ENCODE measurements at places on chromosomes 16 and 17.

GRCh38 chr17:44039829-44040635 lies 25.3 kb upstream of the TMEM101 start:
- DNase-seq, result no peak

- peak; percentile 37 for DNase-seq
These were observed 45.0 kb upstream of the USP7 start for GRCh38 chr16:9008601-9009260.

- no peak for DNase-seq
These were observed 2.8 kb downstream of the ZNF629 start for GRCh38 chr16:30784215-30784614.

- no peak for DNase-seq
These were observed 13.5 kb upstream of the METRNL start for GRCh38 chr17:83065660-83066542.

DNA sequence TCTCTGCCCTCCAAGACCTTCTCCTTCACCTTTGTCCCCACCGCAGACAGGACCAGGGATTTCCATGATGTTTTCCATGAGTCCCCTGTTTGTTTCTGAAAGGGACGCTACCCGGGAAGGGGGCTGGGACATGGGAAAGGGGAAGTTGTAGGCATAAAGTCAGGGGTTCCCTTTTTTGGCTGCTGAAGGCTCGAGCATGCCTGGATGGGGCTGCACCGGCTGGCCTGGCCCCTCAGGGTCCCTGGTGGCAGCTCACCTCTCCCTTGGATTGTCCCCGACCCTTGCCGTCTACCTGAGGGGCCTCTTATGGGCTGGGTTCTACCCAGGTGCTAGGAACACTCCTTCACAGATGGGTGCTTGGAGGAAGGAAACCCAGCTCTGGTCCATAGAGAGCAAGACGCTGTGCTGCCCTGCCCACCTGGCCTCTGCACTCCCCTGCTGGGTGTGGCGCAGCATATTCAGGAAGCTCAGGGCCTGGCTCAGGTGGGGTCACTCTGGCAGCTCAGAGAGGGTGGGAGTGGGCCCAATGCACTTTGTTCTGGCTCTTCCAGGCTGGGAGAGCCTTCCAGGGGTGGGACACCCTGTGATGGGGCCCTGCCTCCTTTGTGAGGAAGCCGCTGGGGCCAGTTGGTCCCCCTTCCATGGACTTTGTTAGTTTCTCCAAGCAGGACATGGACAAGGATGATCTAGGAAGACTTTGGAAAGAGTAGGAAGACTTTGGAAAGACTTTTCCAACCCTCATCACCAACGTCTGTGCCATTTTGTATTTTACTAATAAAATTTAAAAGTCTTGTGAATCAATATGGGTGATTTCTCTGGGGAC lies 12.2 kb downstream of the CX3CL1 start:
- DNase-seq, result no peak

Data from activated T-helper 1 cell treated with anti-CD3 and anti-CD28 coated beads, Interleukin-2, amount 50 U/mL, for 16 hours (primary cell).